Activated CD8-positive, alpha-beta T cell treated with anti-CD3 and anti-CD28 coated beads for 36 hours (primary cell): ENCODE measurements at places on chromosomes 11 and 22. TPM values are rescaled to one million over a fixed set of nuclear protein-coding genes. Genes with fewer than 3 reads are reported as not detected.
A peak's percentile ranks its signal among the peaks of the same experiment; 100 is the strongest.

PICALM gene
- 57.5 TPM for total RNA-seq

CREB3L1 gene
- total RNA-seq = not detected

DGCR6 gene
- 1.4 TPM for total RNA-seq

SLC15A3 gene
- total RNA-seq = 3.9 TPM

DNA sequence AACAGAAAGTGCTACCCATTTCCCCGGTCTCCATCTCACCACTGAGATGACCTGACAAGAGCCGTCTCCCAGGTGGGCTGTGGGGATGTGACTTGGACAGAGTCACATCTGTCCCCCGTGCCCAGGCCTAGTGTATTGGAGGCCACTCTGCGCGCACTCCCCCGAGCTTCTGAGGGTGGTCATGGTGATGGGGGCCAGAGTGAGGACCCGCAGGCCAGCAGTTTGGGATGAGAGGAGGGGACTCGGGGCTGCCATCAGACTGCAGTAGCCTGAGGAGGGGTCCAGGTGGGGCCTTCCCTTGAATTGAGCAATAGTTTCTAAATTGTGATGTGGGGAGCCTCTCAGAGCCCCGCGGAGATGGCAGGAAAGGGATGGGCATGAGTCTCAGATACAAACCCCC is 852.6 kb downstream of the TBC1D22A start:
- no peaks in the 10 kb centered on the region for H3K4me1 ChIP-seq
- no peaks in the 10 kb centered on the region for H3K27me3 ChIP-seq
- no peak overlapping the region for H3K27ac ChIP-seq
- H3K36me3 ChIP-seq = no peaks in the 10 kb centered on the region

DNA sequence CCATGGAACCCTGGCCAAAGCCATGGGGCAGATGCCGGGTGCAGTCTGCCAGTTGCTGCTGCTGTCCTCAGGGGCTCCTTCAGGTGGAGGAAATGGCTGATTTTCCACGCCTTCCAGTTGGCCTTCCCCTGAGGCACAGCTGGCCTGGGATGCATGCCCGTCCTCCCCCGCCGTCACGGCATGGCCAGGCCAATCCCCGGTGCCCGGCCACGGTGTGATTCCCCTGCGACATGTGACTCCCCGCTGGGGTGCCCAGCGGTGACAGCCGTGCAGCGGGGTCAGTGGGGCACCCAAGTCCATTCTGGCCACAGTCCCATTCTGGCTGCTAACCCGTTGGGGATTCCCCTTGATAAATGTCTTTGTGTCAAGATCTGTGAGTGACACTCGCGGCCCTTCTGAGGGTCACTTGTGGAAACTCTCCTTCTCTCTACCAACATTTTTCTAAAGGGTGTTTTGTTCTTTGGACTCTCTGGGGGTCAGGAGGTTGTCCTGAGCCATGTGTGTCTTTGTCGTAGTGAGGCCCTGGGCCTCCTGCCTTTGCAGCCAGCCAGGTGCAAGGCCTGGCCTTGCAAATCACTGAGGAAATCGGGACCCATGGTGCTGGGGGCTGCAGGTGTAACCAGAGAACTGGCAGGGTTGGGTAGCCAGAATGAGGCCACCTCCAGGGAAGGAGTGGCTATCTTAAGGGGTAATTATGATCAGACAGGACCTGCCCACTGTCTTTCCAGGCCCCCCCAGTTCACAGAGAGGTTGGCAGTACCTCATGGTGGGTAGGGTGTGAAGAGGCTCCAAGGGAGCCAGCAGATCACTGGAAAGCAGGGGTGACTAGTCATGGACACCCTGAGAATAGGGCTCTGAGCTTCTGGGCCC is 37.1 kb downstream of the KCNQ1OT1 start:
- no peaks in the 10 kb centered on the region for H3K4me1 ChIP-seq
- peaks cover 18% of the 10 kb centered on the region for H3K36me3 ChIP-seq
- no peak for DNase-seq
- no peak overlapping the region for H3K27ac ChIP-seq
- no peak overlapping the region for H3K4me3 ChIP-seq
- H3K27me3 ChIP-seq = no peaks in the 10 kb centered on the region

GRCh38 chr11:44525473-44526252 is 39.8 kb upstream of the CD82 start:
- H3K27ac ChIP-seq = no peak overlapping the region
- DNase-seq = no peak
- H3K36me3 ChIP-seq = no peaks in the 10 kb centered on the region
- H3K27me3 ChIP-seq = peaks cover 14% of the 10 kb centered on the region
- peaks cover 15% of the 10 kb centered on the region for H3K4me1 ChIP-seq
- no peak overlapping the region for H3K4me3 ChIP-seq

GRCh38 chr11:62796281-62796680 is 4.5 kb upstream of the TMEM223 start:
- H3K36me3 ChIP-seq = peaks cover 61% of the 10 kb centered on the region
- no peak overlapping the region for H3K4me3 ChIP-seq
- H3K27ac ChIP-seq = no peak overlapping the region

GRCh38 chr11:109933126-109933525 is 160.1 kb upstream of the ZC3H12C start:
- no peak overlapping the region for H3K4me3 ChIP-seq
- H3K27ac ChIP-seq = no peak overlapping the region
- no peaks in the 10 kb centered on the region for H3K4me1 ChIP-seq
- no peak for DNase-seq

- DNase-seq = no peak
- peaks cover 3% of the 10 kb centered on the region for H3K27me3 ChIP-seq
- no peak overlapping the region for H3K4me3 ChIP-seq
- H3K36me3 ChIP-seq = peaks cover 2% of the 10 kb centered on the region
- H3K4me1 ChIP-seq = no peaks in the 10 kb centered on the region
Observed at GRCh38 chr22:44379817-44380755, 67.3 kb upstream of the SHISAL1 start.

GRCh38 chr11:47409440-47410369 is 1.3 kb downstream of the SLC39A13 start:
- DNase-seq = no peak
- H3K4me3 ChIP-seq = peak overlapping the region; percentile 88
- H3K27me3 ChIP-seq = no peaks in the 10 kb centered on the region
- peak overlapping the region; percentile 94 for H3K27ac ChIP-seq

GRCh38 chr11:113240389-113240788 is 74.0 kb upstream of the TTC12 start:
- H3K27ac ChIP-seq = no peak overlapping the region
- H3K4me1 ChIP-seq = peaks cover 9% of the 10 kb centered on the region
- H3K27me3 ChIP-seq = peaks cover 25% of the 10 kb centered on the region
- H3K4me3 ChIP-seq = no peak overlapping the region
- no peak for DNase-seq
- H3K36me3 ChIP-seq = no peaks in the 10 kb centered on the region
